ENCODE measurements at places on chromosomes 12 and 14.

DNA sequence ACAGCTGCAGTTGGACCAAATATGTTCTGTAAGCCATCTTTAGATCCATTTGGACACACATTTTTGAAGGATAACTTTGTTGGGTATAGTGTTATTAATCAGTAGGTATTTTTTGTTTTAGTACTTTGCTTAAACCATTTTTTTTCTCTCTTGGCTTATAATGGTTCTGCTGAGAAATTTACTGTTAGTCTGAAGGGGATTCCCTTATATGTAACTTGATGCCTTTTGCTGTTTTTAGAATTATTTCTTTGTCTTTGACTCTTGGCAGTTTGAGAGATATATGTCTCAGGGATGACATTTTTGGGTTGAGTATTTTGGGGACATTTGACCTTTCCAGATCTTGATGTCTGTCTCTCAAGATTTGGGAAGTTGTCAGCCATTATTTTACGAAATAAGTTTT, 169.8 kb downstream of the GPHN start:
- no peak for DNase-seq

DNA sequence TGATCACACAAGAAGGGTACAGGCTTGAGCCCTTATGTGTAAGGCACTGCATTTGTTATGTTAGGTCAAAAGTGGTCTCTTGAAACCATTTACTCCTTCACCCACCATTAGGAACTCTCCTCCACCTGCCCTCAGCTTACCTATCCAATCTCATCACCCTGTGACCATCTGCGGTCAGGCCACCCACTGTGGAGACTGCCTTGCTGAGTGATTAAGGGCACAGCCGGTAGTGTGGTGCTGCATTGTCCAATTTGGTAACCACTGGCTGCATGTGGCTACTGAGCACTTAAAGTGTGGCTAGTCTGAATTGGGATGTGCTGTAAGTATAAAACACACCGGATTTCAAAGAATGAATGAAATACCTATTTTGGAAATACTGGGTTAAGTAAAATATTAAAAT, 177.1 kb upstream of the PARP11 start:
- DNase-seq = no peak

- no peak for DNase-seq
Observed at GRCh38 chr14:96083667-96084320, 44.6 kb downstream of the C14orf132 start.

DNA sequence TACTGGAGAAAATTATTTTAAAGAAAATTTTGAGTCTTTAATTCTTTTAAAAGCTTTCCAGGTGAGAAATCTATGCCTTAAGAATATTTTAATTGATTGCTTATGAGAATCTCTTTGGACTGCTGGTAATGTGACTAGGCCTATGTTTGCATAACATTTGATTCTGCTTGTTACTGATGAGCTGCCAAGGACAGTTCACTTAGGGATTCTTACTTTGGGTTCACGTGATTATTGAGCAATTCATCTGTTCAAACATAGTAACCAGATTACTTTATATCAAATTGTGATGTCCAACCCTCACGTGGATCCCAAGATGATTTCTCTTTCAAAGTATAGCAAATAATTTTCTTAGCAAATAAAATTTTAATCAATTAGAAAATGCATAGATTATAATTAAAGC, 27.4 kb upstream of the ABCD2 start:
- DNase-seq = no peak

- no peak for DNase-seq
Observed at GRCh38 chr12:110373425-110373824, 30.1 kb downstream of the ANAPC7 start.

- peak; percentile 63 for DNase-seq
Observed at GRCh38 chr12:110600254-110600653, 13.7 kb upstream of the TCTN1 start.

DNA sequence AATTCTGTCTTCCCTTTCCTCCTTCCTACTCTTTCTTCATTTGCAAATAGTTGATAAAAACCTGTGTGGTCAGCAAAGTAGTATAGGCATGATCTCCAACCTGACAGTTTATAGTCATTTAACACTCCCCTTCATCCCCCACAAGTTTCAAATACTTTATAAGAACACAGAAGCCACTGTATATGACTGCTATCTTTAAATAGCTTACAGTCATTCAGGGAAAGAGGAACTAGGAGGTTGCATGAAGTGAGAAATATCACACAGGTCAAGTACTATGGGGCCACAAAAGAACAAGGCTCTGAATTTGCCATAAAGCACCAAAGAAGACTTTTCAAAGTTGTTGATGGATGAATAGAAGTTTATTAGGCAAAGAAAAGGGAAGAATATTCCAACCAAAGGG, 431.3 kb downstream of the NPAS3 start:
- DNase-seq = no peak

DNA sequence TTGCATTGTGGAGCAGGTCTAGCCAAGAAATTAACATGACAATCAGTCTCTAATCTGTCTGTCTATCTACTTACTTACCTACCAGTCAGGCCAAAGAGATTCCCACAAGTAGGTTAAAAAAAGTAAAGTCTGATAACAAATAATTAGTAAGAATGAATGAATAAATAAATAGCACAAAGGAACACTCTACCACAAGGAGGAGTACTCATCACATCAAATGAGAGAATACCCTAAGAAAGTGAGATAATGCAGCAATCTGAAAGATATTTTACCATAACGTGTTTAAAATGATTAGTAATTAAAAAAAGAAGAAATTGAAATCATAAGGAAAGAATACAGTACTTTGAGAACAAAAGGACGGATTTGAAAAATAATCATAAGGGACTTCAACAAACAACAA, 187.2 kb downstream of the SYNE2 start:
- DNase-seq = peak; percentile 11

GRCh38 chr12:121811434-121812319, 7.9 kb downstream of the SETD1B start:
- peak; percentile 86 for DNase-seq

DNA sequence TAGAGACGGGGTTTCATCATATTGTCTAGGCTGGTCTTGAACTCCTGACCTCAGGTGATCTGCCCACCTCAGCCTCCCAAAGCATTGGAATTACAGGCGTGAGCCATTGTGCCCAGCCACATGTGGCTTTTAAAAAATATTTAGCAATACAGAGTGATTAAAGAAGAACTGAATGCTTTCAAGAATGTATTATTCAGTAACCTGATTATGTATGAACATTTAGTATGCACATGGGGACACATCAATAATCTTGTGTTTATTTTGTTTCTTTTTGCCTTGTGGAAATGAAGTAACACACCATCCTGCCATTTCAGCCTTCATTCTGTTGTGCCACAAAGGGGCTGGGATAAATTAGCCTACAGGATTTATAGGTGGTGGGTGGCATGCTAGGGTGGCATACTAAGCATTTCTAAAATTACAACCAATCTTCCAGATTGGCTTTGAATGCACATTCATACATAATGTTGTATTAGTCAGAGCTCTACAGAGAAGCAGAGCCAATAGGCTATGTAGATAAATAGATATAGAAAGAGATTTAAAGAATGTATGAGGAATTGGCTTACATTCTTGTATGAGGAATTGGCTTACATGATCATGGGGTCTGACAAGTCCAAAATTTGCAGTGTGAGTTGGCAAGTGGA, 25.5 kb upstream of the TXNRD1 start:
- DNase-seq = peak; percentile 20

DNA sequence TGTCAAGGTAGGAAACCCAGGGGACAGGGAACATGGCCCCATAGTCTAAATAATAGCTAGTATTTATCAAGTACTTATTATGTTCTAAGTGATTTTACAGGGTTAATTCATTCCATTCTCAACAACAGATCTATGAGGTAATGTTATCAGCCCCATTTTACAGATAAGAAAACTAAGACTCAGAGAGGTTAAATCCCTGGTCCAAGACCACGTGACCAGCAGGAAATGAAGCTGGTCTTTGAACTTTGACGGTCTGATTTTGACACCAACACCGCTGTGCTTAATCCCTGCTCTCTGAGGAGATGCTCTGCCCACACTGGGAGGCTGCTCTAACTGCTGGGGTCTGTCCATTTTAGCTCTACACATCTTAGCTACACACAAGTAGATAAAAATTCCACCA, 253.5 kb downstream of the SPTSSA start:
- DNase-seq = no peak

DNA sequence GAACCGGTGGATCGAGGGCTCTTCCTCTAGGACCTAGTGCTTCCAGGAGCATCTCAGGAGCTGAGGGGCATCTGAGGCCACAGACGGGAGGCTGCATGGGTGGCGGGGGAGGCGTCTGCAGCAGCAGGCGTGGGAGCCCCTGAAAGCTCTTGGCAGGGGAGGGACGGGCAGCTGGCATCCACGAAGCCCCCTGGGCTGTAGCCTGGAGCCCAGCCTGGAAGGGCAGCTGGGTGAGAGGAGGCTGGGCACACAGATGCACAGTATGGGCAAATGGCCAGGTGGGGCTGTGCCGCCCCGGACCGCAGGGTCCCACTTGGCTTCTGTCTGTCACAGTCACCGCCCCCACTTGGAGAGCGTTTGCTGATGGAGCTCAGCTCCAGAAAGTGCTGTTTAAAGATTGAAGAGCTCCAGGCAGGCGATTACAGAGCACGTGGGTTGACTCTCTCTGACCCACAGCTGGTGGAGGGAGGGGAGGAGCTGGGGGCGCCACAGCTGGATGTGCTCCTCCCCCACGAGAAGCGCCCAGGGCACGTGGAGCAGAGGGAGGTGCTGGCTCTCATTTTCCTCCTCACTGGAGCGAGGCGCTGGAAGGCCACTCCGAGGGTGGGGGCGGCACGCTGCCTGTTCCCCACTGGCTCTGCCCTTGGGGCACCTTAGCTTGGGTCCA, 155.0 kb upstream of the C14orf180 start:
- no peak for DNase-seq

DNA sequence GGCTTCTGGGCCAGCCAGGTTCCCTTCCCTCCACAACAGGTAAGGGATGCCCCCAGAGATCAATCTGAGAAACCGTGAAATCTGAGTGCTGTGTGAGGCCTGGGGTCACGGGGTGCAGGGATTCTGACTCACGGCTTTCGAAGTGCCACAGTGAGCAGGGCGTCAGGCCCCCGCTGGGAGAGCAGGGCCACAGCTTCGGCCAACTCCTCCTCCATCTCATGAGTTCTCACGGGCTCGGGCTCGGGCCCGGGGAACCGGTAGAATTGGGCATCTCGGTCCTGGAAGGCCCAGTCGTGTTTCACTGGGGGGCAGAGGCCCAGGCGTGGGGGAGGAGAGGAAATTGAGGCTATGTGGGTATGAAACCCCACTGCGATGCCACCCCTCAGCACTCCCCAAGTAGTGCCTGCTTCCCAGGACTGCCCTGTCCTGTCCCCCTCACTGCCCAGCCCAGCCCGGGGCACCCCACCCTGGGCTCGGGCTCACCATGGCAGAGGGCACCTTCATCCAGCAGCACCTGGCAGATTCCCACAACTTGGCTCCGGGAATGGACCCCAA, 7.7 kb downstream of the RAPGEF3 start:
- no peak for DNase-seq

GRCh38 chr12:508145-508544, 48.4 kb downstream of the B4GALNT3 start:
- no peak for DNase-seq

- no peak for DNase-seq
Observed at GRCh38 chr12:48447755-48448154, 24.6 kb upstream of the ANP32D start.

GRCh38 chr12:9221483-9221882, 13.3 kb upstream of the PZP start:
- DNase-seq = no peak

DNA sequence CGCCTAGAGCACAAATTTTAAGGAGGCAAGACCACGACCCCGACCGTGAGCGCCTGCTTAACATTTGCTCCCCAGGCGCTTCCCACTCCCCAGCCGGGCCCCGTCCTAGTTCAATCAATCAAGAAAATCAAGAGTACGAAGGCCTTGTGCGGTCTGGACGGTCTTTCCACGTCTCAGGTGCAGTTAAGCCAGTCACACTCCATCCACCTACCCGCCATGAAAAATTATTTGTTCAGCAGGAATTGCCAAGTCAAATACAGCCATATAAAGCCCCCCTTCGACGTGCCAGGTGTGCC, 603 bp upstream of the LRR1 start:
- DNase-seq = peak; percentile 5

DNA sequence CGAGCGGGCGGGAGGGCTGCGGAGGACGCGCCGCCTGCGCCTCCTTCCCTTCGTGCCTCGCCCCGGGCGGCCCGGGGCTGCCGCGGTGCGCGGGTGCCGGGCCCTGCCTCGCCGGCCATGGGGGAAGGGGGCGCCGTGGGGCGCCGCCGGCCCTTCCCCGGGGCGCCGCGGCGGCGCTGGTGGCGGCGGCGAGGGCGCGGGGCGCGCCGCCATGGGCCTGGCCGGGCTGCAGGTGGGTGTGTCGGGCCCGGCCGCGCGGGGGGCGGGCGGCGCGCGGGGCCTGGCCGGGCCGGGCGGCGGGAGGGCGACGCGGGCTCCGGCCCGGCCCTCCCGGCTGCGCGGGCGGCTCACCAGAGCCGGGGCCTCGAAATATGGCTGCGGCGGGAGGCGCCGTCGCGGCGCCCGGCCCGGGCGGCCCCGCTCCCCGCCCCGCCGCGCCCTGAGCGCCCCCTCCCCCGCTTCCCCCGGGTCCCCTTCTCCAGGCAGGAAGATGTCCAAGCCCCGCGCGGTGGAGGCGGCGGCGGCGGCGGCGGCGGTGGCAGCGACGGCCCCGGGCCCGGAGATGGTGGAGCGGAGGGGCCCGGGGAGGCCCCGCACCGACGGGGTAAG, 5.1 kb downstream of the KMT5A start:
- no peak for DNase-seq

DNA sequence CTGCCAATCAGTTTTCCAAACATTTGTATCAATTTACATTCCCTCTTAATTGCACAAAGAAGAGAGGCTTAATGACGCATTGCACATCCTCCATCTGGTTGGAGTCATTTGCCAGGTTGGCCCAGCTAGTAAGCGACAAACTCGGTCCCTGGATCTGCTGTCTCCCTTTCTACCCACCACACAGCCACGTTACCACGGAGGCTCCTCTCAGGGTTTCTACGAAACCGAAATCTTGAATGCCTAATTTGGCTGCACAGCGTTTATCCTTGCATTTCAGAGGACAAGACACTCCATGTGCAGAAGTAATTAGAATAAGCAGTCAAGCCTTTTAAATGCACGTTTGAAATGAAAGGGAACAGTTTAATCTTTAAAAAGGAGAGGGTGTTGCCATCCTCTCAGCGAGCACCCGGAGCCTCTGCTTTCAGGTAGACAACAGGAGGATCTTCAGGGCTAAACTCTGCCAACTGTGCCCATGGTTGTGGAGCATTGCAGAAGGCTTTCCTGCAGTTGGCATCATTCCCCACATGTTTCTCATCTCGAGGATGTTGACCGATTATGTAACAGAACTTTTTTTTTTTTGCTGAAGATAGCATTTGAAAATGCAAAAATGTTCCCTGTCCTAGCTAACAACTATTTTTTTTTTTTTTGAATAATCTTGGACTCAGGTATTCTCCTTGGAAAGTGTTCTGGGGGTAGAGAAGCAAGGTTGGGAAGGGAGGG, 37.8 kb downstream of the SLC24A4 start:
- DNase-seq = peak; percentile 21

DNA sequence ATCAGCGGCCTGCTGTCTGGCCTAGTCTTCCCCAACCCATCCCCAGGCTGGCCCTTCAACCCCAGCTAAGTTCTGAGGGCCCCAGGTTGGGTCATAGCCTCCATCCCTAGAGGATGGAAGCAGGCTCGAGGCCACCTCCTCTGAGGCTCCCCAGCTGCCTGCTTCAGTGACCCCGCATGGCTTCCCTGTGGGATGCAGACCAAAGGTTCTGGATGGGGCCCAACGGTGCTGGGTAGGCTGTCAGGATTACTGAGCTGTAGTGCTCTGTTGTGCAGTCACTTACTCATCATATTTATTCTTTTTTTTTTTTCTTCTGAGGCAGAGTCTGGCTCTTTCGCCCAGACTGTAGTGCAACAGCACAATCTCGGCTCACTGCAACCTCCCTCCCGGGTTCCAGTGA, 92.0 kb downstream of the IRF2BPL start:
- peak; percentile 73 for DNase-seq

Data from AG08395 (cell line).